ENCODE measurements at places on chromosomes 12 and 14.

DNA sequence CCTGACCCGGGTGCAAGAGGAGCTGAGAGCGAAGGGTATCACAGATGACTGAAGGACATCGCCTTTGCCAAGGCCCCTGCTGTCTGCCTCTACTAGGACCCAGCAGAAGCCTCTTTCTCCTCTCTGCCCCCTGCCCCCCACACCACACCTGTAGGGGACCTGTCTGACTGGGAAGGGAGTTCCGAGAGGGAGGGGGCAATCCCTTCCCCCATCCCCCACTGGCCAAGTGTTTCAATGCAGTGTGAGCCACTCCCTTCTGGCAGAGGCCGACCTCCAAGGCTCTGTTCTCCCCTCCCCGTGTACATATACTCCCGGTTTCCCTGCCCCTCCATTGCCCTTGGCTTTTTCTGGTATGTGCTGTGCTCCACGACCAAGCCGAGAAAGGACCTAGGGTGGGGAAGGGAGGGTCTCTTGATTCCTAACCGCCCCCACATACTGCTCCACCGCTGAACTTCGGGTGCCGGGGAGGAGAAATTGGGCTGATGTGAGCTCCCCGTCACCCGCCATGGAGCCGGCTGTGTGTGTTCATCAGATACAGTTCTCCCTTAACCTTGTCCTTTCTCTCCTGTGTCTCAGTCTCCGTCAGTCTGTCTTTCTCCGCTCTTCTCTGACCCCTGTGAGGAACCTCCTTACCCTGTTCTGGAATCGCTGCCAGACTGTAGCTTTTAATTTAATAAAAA is 2.0 kb upstream of the ARHGEF25 start:
- DNase-seq, result no peak

- no peak for DNase-seq
These were observed 266.3 kb downstream of the APAF1 start for GRCh38 chr12:98911396-98911795.

GRCh38 chr12:129109174-129110001 is 256.1 kb downstream of the GLT1D1 start:
- no peak for DNase-seq

GRCh38 chr14:77883847-77884238 is 83.9 kb downstream of the ADCK1 start:
- DNase-seq, result no peak

DNA sequence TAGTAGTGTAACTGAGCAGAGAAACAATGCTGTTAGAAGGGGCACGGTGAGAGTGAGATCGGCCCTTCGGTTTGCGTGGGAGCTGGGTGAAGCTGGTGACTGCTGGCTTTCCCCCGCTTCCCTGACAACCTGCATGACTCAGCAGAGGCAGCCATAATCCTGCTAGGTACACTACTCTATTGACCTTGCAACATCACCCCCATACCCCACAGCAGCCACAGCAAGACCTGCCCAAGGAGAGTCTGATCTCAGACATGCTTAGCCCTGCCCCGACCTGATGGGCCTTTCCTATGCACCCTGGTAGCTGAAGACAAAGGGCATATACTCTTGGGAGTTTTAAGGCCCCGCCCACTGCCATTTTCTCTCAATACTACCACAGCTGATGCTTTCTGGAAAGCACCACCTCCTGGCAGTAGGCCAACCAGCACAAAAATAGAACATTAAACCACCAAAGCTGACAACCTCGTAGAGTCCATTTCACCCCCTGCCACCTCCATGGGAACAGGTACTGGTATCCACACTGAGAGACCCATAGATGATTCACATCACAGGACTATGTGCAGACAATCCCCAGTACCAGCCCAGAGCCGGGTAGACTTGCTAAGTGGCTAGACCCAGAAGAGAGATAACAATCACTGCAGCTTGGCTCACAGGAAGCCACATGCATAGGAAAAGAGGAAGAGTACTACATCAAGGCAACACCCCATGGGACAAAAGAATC is 75.9 kb upstream of the RGS6 start:
- no peak for DNase-seq

- no peak for DNase-seq
These were observed 32.6 kb upstream of the LMNTD1 start for GRCh38 chr12:25585662-25586061.

GRCh38 chr12:92547420-92547819 is 155.4 kb upstream of the PLEKHG7 start:
- DNase-seq, result no peak

- no peak for DNase-seq
These were observed 62.4 kb upstream of the PSMC1 start for GRCh38 chr14:90193925-90194324.

DNA sequence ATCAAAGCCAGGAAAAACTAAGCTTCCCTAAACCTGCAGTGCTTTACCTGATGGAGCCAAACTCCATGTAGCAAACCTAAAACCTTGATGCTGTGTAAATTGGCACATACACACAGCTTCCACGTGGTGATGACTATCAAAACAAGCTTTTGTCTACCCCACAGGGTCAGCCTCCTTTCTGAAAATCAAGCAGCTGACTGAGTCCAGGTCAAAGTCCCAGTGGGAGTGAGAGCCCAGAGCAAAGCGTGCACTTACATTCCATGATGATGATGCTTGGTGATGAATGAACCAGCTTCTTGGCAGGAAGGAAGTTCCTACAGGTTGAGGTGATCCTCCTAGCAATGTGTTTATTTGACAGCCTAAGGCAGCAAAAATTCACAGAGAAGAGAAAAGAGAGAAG is 630.0 kb upstream of the TBX3 start:
- DNase-seq, result no peak

DNA sequence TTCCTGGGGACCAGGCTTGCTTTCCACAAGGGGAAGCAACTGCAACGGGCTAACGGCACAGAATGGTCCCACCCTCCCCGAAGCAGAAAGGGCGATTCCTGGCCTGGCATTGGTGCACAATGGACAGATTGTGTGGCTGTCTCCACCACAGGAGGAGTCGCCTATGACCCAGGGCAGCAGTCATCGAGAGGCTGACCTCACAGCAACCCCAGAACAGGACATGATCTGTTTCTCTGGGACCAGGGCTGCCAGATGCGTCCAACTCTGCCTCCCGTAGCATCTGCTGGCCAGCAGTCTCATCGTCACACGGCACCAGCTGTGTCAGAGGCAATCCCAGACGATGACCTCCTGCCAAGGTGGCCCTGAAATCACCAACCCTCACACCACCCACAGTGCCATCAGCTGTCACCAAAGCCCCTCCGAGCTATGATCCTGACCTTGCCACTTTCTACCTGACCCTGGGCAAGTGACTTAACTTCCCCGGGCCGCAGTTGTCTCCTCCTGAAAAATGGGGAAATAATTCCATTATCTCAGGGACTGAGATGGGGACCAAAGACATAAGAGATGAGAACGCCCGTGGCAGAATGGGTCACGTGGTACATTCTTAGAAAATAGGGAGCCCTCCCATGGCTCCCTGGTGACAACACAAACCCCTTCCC is 86.7 kb downstream of the CHGA start:
- no peak for DNase-seq

DNA sequence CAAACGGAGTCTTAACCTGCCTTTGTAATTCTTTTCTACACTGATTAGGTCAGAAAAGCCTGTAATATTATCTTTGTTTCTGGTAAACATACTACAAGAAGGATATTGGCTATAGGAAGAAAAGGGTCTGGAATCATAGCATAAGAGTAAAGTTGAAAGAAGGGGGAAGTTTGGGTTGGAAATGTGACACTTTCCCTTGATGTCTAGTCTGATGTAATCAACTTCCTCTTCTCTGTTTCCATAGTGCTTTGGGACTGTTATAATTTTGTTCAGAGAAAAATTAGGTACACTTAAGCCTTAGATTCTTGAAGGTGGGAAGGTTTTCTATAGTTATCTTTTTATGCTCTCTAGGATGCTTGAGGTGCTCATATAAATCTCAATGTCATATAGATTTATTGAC is 322.2 kb downstream of the AEBP2 start:
- DNase-seq, result no peak

DNA sequence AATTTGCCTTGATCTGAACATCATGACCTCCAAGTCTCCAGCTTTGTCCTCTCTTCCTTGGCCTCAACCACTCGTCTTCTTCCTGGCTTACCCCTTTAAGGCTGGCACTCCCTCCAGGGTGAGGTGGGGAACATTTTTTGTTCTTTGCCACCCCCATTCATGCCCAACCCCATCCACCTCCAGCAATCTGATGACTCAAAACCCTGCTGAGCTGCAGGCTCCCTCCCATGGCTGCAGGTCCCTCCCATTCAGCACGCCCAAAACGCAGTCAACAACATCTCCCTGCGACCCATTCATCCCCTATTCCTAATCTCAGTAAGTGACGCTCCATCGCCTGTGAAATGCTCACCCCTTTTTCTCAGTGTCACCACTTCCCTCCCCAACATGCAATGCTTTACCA is 138.8 kb upstream of the PRMT8 start:
- no peak for DNase-seq

- no peak for DNase-seq
These were observed at the start of gene INHBE for GRCh38 chr12:57454566-57455373. TSS of gene INHBE (plus strand) at chr12:57455307. CDS start at chr12:57455537, 230 bp downstream.

- no peak for DNase-seq
These were observed 3.3 kb upstream of the IAPP start for GRCh38 chr12:21369141-21369980.

DNA sequence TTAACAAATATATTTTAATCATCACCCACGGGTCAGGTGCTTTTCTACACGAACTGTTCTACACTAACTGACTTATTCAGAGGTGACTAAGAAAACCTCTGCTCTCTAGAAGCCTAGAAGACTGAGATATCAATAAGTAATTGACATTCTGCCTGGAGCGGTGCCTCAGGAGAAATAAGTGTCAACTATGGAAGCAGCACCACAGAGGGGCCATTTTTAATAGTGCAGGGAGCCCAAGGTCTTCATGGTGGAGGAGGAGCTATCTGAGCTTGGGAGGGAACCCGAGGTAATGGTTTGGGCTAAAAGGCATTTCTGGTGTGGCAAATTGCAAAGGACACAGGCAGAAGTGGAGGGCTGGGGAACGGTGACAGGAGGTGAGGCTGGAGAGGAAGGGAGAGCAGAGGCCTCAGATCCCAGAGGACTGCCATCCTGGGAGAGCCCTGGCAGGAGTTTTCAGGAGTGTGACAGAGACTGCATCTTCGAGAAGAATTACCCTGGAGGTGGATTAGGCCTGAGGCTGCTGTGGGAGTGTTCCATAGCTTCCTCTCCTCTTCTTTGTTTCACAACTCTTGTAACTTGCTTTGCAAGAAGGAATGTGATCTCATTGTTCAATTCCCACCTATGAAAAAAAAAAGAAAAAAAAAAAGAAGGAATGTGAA is 123.1 kb downstream of the NPAS3 start:
- DNase-seq, result no peak

- no peak for DNase-seq
These were observed 17.0 kb downstream of the SLC4A8 start for GRCh38 chr12:51441583-51441982.

DNA sequence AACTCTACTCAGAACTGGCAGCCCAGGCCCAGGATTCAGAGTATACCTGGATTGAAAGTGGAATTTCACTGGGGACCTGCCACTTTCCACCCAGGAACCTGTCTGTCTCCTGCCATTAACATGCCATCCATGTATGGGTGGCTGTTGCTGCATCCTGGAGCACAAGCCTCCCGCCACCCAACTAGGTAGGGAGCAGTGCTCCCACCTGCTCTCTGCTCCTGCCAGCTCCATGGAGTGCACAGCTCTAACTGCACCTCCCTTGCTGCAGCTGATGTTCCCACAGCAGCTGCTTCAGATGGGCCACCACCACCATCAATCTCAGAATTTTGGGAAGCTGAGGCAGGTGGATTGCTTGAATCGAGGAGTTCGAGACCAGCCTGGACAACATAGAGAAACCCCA is 17.1 kb upstream of the NTS start:
- no peak for DNase-seq

GRCh38 chr12:48419116-48419935 is 53.0 kb upstream of the ANP32D start:
- no peak for DNase-seq

GRCh38 chr12:26119391-26119989 is 5.3 kb downstream of the BHLHE41 start:
- DNase-seq, result no peak

GRCh38 chr14:64636980-64637429 is 67.2 kb upstream of the PLEKHG3 start:
- DNase-seq, result no peak

- DNase-seq, result no peak
These were observed 66.0 kb upstream of the ACTN1 start for GRCh38 chr14:69044965-69045555.

GRCh38 chr12:53965281-53966084 is 7.4 kb upstream of the HOXC11 start:
- no peak for DNase-seq

- no peak for DNase-seq
These were observed 1072.8 kb upstream of the TMEM132C start for GRCh38 chr12:127194176-127194575.

GRCh38 chr12:115661112-115661511 is 616.4 kb downstream of the MED13L start:
- no peak for DNase-seq

DNA sequence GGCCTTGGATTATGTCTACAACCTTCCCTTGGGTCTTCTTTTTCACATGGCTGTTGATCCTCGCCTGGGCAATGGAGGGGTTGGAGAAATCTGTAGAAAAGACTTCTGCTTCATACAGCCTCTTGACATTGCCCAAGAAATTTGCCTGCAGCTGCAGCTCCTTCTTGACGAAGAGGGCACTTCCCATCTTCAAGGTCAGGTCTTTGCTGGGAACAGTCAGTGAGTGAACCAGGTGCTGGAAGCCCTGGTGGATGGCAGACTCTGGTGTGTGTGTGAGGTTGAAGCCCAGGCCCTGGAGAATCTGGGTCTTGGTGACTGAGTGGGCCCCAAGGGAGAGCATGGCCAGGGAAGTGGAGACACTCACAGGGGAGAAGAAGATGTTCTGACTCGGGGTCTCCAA is 6.7 kb downstream of the SERPINA9 start:
- DNase-seq, result no peak

DNA sequence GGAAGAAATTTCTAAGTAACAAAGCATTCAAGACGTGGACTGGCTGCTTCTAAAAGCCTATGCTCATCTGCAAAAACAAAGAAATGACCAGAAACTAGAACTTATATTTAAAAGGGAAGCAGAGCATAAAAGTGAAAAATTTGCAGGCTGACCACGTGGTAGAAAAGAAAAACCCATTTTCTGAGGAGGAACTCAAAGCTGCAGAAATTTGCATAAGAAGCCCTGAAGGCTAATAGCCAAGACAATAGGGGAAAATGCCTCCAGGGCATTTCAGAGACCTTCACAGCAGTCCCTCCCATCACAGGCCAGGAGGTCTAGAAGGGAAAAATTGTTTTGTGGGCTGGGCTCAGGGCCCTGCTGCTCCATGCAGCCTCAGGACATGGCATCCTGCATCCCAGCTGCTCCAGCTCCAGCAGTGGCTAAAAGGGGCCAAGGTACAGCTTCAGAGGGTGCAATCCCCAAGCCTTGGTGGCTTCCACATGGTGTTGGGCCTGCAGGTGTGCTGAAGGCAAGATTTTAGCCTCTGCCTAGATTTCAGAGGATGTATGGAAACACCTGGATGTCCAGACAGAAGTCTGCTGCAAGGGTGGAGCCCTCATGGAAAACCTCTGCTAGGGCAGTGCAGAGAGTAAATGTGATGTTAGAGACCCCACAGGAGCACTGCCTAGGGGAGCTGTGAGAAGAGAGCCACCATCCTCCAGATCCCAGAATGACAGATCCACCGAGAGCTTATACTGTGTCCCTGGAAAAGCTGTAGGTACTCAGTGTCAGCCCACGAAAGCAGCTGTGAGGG is 55.5 kb downstream of the CHGA start:
- no peak for DNase-seq

- DNase-seq, result no peak
These were observed 238.7 kb downstream of the ATXN7L3B start for GRCh38 chr12:74776378-74776777.
